ENCODE measurements at places on chromosomes 3 and 15.

DNA sequence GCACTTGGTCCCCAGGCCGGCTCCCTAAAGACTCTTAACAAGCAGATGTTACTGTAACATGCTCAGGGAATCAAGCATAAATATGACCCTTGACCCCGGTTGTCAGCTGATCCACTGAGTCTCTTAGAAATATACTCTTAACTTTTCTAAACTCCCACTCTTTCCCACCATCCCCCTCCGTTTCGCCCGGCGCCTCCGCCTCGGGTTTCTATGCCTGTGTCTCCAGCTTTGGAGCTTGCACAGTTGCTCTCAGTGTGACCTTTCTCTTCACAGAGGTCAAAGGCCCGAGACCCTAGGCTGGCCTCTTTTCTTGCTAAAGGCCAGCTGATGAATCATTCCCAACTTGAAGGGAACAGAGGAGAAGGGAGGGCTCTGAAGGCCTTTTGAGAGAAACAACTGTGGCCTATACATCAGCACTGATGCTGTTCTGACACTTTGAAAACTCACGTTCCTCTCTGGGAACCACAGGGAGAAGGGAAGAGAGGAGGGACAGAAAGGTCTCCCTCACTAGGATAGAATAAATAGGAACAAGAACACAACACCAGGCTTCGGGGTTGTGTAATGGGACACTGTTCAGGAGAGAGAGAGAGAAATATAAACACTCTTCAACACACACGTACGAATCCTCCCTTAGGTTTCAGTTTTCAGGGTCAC is 484.5 kb upstream of the NR2F2 start:
- no peak for DNase-seq

DNA sequence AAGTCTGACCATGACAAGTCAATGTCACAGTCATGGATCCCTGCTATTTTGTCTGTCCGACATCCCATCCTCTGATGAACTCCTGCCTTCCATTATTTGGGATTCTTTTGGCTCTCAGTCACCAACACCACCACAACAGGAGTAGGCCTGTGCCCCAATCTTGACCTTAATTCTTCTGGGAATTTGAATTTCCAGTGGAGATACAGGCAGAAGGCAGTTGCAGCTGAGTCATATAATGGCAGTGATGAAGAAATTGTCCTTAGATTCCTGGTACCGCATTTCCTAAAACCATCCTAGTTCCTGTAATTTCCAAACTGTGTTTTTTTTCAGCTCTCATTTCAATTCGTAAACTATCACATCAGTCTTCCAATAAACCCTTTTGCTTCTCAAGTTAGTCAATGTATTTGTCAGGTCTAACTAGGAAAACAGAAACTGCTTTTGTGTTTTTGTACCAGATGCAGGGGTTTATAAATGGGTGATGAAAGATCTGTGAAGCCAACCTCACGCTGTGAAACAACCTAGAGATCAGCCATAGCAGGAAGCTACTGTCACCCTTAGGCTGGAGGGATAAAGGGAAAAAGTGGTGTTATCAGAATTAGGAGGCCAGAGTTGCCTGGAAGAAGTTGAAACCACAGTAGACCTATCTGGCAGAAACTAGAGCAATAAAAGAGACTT is 126.3 kb upstream of the TMEM108 start:
- DNase-seq: no peak

DNA sequence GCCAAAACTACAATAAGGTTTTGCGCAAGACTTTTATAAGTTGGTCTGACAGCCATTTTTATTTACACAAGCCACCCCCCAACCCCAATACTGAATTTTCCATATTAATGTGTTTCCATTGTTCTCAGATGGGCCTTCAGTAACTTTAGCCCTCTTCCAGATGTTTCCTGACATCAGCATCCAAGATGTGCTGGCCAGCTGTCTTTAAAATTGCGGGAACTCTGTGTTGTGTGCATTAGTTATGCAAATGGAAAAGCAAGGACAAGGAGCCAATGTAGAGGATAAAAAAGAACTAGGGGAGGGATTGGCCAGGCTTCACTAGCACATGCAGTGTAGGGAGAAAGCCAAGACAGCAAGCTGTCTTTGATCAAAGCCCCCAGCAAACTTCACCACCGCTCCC is 45.4 kb downstream of the COMMD2 start:
- DNase-seq: no peak

GRCh38 chr15:48330105-48330785 is 984 bp upstream of the DUT start:
- DNase-seq: no peak

- no peak for DNase-seq
Observed at GRCh38 chr3:70805061-70805889, 492.8 kb upstream of the MDFIC2 start.

DNA sequence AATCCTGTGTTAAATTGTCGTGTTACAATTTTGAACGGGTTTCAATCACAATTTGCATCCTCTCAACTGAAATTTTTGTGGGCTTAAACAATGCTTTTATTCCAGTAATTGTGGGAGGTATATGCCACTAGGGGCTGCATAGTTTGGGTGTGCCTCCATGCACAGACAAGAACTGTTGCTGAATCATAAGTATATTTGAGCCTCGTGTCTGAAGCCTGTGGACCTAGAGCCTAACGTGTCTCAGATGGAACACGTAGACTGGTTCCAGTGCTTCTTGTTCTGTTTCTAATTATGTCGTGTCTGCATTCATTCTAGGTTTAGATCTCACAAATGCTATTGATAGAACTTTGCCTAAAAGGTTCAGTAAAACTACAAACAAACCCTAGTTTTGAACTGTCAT is 363.4 kb downstream of the RBMS3 start:
- DNase-seq: no peak

DNA sequence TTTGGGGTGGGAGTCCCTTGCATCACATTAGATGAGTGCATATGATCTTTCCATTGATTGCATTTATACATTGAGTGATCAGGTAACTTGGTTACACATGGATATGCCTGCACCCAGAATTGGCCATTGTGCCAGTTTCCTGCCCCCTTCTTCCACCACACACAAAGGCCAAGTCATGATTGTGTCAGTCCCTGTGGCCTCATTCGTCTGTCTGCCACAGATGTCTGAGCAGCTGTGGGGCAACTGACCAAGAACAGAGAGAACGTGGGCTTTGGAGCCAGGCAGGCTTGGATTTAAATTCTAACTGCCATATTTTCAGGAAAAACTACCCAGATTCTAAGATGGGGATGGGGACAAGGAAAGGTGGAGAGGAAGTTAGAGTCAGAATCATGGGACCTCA is 27.0 kb downstream of the CCNL1 start:
- no peak for DNase-seq

DNA sequence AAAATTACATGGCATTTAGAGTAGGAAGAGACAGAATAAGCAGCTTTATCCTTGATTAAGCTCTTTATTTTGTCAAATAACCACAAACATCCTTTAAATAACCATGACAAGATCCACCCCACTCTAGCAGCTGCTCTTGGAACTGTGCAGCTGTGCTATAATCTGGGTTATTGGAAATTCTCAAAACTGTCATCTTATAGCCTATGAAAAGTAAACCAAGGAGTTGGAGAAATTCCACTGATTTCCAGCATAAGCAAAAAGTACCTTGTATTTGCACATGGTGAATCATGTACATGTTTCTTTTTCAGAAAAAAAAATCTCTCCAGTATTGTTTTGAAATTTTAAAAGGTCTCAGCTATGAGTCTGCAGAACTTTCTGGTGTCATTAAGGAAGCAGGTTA is 88.8 kb upstream of the ABI3BP start:
- DNase-seq: no peak

- no peak for DNase-seq
Observed at GRCh38 chr3:144437989-144438388, 466.4 kb downstream of the DIPK2A start.

DNA sequence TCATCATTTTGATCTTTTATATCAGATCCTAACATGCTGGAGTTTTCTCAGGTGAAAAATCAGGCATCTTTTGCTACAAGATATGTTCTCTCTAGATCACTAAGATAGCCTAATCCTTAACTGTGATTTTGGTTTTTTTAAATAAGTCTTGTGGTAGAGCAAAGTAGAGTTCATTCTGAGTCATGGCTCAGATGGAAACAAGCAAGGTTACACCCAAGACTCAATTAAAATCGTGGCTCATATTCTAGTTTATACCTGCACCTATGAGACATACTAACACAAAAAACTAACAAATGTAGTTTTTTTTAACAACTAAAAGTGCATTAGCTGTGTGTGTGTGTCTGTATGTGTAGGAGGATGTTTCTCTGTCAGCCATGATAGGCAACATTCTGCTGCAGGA is 428.2 kb downstream of the NLGN1 start:
- DNase-seq: no peak

- no peak for DNase-seq
Observed at GRCh38 chr15:41790756-41791546, 16.7 kb downstream of the MAPKBP1 start.

DNA sequence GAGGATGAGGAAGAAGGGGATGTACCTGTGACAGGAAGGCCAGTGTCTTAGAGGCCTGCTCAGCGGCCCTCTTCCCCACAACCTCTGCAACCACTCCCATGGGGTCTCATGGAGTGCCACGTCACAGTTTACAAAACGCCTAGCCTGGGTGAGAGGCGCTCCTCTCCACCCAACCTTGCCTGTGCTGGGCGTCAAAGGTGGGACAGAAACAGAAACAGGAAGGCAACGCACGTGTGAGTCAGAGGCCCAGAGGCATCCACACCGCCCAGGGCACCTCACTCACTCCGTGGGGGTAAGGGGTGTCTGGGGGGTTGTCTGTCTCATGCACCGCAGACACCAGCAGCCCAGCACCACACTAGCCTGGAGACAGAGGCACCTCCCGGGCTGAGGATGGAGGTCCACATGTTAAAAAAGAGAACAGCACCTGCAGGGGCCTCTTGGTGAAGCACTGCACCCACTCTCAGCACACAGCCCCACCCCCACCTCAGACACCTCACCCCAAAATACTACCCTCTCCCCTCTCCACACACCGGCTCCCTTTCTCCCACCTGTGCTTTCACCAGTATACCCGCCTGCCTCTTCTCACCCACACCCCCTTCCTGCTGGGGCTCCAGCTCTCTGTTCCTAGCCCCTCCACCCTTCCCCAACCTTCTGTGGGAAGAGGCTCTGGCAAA is 4.7 kb upstream of the CALML4 start:
- DNase-seq: peak; percentile 63

DNA sequence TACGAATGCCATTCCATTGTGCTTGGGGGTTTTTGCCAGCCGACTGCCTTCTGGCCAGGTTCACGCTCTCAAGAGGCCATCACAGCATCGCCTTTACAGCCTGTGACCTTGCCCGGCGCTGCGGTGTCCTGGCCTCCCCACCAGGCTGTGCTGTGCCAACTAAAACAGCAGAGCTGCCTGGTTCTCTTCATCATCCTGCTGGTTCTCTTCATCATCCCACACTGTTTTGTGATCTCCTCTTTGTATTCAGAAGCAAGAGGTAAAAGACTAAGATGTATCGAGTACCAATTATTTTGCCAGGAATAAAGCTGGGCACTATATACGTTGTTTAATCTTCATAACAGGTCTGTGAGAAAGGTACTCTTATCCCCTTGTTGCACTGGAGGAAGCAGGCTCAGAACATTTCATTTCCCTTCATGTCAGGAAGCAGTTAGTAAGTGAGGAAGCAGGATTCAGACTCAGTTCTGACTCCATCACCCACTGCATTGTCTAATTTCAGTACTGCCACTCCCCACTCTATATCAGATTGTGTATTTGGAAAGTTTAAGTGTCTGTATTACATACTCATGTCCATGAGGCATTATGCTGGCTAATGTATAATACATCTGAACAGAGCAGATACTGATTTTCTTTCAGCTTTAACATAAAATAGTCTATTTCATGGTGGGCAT is 92.7 kb downstream of the LRRC28 start:
- DNase-seq: peak; percentile 52

DNA sequence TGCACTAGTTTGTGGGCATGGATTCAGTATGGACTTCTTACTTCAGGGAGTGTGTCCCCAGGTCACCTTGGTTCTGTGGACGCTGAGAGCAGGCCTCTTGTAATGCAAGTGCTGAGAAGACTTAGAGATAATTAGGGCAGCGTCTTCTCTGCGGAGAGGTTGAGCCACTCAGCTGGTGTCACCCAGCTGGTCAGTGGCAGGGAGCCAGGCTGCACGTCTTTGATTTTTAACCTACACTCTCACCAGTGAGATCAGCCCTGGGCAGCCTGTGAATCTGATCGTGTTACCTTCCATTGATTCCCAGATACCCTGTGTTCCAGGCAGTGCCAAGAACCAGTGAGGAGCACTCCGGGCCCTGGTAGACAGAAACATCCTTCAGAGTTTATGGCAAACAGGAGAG is 92.6 kb downstream of the SLCO3A1 start:
- no peak for DNase-seq

DNA sequence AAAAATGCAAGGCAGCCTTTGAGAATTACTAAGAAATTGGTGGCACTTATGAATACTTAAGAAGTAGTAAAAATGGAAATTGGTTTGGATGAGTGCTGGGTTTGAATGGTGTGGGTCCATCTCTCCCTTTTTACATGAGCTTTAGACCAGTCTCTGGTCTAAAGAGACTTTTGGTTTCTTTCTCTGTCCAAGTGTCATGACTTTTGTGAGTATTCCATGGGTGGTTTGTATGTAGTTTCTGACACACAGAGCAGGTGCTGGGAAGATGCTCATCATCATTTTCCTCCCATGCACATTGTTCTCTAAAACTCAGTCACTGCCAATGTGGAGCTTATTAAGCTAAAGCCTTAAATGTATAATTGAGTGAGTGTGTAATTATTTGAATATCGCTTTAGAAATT is 63.5 kb downstream of the KAT2B start:
- DNase-seq: no peak

GRCh38 chr3:69715204-69715603 is 24.1 kb upstream of the MITF start:
- DNase-seq: no peak

DNA sequence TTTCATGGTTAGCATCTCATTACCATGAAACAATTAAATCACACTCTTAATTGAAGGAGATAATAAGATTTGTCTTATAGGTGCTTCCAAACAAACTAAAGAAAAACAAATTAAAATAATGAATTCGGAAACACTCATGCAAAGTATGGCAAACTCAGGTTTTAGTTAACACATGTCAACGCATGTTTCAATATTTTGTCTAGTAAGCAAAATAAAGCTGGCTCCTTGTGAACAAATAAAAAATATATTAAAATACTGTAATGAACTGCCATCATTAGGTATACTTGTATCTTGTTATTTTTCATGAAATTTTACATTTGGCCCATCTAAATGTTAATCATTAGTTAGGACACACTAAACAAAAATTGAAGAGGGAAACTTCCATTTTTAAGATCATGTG is 519.2 kb downstream of the MECOM start:
- DNase-seq: no peak

DNA sequence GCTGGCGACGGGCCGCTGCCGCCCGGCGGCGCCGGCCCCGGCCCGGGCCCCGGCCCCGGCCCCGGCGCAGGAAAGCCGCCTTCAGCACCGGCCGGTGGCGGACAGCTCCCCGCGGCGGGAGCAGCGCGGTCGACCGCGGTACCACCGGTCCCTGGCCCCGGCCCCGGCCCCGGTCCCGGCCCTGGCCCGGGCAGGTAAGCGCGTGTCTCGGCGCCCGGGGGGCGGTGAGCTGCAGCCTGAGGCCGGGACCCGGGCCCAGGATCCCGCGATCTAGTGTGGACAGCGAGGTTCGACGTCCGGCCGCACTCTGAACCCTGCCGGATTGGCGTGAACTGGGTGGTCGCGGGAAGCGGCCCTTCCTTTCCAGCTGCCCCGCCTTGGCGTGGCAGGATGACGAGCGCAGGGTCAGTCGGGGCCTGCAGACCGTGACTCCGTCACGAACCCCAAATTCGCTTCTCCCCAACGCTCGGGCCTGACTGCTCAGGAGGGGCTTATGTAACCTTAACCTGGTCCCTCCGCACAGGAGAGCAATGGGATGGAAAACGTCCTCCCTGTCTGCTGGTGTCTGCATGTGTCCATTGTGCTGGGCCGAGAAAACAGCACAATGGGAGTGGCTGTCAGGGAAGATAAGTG is 472 bp downstream of the BSN start:
- DNase-seq: no peak

Measured in stimulated activated CD4-positive, alpha-beta T cell treated with anti-CD3 and anti-CD28 coated beads, Interleukin-4, amount 100 ng/mL, for 4 hours (primary cell).